ENCODE measurements at places on chromosomes 1 and 21.
A peak's percentile ranks its signal among the peaks of the same experiment; 100 is the strongest.

DNA sequence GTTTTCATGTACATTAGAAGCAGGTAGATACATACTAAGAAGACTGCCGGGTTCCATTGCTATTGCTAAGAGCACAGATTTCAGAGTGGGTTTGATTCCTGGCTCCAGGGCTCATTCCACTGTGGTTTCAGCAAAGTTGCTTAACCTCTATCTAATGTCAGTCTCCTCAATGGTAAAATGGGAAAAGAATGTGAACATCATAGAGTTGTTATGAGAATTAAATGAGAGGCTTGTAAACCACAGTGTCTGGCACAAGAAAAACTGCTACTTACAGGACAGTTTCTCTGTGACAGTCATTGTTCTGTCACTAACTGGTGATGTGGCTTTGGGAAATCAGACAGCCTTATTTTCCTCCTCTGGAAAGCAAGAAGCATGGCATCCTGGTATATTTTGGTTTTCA lies 10.7 kb upstream of the PLXNA2 start:
- no peaks in the 10 kb centered on the region for H3K36me3 ChIP-seq
- H3K27ac ChIP-seq = no peak overlapping the region
- H3K27me3 ChIP-seq = no peaks in the 10 kb centered on the region
- no peak overlapping the region for H3K4me3 ChIP-seq
- peak; percentile 2 for DNase-seq

- no peaks in the 10 kb centered on the region for H3K36me3 ChIP-seq
- H3K27ac ChIP-seq = no peak overlapping the region
- DNase-seq = no peak
- peaks cover 7% of the 10 kb centered on the region for H3K4me1 ChIP-seq
- no peaks in the 10 kb centered on the region for H3K27me3 ChIP-seq
Observed at GRCh38 chr1:101081496-101082488, 56.2 kb upstream of the DPH5 start.

GRCh38 chr1:216740331-216740730 lies 17.1 kb upstream of the ESRRG start:
- no peak overlapping the region for H3K4me3 ChIP-seq
- no peaks in the 10 kb centered on the region for H3K27me3 ChIP-seq
- DNase-seq = no peak
- peaks cover 3% of the 10 kb centered on the region for H3K4me1 ChIP-seq
- H3K36me3 ChIP-seq = no peaks in the 10 kb centered on the region
- peak overlapping the region; percentile 12 for H3K27ac ChIP-seq

DNA sequence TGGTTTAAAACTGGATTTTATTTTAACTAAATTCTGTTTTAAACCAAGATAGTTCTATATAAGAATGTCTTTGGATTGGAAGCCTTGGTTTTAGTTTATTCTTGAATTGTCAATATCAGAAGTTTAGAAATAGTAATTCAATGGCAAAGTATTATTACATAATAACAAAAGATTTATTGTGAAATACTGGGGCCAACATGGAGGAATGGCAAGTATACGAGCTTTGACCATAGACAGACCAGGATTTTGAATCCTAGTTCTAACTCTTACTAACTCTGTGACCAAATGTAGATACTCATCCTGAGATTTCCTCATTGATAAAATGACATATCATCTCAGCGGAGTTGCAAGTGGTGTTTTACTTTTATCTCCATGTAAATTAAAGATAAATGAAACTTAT lies 63.3 kb downstream of the CAMSAP2 start:
- no peak overlapping the region for H3K27ac ChIP-seq
- H3K4me3 ChIP-seq = no peak overlapping the region
- H3K36me3 ChIP-seq = no peaks in the 10 kb centered on the region
- no peaks in the 10 kb centered on the region for H3K4me1 ChIP-seq
- DNase-seq = no peak
- H3K27me3 ChIP-seq = no peaks in the 10 kb centered on the region

DNA sequence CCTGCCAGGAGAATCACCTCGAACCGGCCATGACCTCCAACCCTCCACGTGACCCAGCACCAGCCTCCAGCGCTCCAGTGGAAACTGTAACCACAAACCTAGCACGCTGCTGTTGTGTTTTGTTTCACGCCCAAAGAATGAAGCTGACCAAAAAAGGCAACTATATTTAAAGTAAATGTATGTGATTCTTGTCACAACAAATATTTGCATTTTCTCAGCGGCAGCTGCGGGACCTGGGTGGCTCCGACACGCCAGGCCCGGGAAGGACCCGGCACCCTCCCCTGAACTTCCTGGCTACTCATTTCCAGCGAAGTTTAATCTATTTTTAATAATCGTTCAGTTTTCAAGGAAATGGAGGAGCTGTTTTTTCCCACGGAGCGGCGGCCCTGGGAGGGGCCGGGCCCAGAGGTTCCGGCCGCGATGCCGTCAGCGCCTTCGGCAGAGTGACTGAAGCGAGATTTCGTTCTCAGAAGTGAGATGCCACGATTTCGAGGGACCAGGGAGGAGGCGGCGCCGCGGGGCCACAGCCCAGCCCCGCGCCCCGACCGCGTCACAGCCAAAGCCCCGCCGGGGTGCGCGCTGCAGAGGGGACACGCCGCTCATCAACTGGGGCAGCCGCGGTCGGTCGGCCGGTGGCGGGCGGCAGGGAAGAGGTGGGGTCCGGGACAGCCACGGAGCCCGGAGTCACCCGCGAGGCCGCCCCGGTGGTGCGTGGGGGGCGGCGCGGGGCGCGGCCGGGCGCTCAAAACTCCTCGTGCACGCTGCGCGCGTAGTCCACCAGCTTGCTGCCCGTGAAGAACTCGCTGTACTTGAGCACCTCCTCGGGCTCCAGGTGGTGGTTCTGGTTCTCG lies 3.0 kb upstream of the TNFRSF4 start:
- H3K27me3 ChIP-seq = no peaks in the 10 kb centered on the region
- no peak overlapping the region for H3K4me3 ChIP-seq
- H3K4me1 ChIP-seq = no peaks in the 10 kb centered on the region
- peaks cover 21% of the 10 kb centered on the region for H3K36me3 ChIP-seq

DNA sequence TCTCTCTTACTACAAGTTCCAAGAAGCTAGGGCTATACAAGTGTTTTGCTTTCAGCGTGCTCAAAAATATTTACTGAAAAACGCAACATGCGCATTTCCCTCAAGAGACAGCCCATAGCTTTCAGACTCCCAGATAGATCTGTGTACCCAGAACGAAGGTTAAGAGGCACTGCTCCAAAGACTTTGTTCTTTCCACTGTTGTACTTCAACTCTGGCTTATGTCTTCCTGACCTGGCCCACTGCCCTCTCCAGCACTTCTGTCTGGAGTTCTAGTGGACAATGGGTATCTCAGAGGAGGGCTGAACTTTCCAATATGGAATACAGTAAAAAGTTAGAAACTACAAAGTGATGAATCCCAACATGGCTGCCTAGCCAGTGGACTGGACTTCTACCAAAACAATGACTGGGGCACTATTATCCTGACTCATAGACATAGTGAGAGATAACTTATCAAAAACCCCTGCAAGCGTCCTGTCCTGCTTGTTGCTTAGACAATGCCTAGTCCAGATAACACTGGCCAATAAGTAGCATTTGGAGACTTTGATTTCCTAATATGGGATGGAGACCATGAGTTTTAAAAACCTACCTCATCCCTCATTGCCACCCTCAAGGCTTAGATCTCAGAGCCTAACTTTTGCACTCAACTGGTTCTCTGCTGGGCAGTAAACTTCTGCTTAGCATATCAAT lies 8.8 kb upstream of the ADAR start:
- H3K36me3 ChIP-seq = peaks cover 4% of the 10 kb centered on the region
- no peak overlapping the region for H3K27ac ChIP-seq
- H3K27me3 ChIP-seq = no peaks in the 10 kb centered on the region
- no peak for DNase-seq
- H3K4me1 ChIP-seq = peaks cover 16% of the 10 kb centered on the region

GRCh38 chr21:29501451-29501850 lies 202.7 kb downstream of the BACH1 start:
- DNase-seq = no peak
- H3K4me3 ChIP-seq = no peak overlapping the region
- no peaks in the 10 kb centered on the region for H3K36me3 ChIP-seq
- no peaks in the 10 kb centered on the region for H3K4me1 ChIP-seq
- H3K27ac ChIP-seq = no peak overlapping the region
- H3K27me3 ChIP-seq = no peaks in the 10 kb centered on the region

- H3K4me1 ChIP-seq = peaks cover 6% of the 10 kb centered on the region
- no peak overlapping the region for H3K4me3 ChIP-seq
- H3K36me3 ChIP-seq = no peaks in the 10 kb centered on the region
- peak; percentile 61 for DNase-seq
- H3K27ac ChIP-seq = peak overlapping the region; percentile 58
Observed at GRCh38 chr1:38474738-38475623, 384.6 kb downstream of the RRAGC start.

DNA sequence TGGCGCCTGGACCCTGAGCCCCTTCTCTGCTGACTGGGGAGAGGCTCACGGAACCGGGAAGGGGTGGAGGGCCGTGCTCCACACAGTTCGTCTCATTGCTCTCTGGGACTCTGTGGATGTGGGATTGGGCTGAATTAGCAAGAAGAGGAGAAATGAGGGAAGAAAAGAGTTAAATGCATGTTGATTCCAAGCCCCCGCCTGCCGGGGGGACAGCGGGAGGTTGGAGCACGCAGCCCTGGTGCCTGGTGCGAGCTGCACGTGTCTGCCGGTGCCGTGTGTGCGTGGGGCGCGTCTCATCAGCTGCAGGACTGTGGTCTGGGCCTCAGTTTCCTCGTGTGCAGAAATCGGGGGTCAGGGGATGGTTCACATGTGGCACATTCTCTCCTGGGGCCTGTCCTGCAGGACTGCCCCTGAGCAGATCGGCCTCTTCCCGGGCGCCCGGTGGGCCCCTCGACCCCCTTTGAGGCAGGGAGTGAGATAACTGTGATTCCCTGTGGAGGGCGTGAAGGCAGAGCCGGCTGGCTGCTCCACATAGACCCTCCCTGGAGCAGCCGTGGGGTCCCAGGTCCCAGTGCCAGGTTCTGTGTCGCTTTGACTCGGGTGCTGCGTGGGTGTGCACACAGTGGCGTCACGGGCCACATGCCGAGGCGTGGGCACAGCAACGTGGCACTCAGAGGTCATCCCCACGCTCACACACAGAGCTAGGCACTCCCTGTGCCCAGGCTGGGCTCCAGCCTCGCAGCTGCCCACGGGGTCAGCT lies 11.4 kb downstream of the SAMD11 start:
- peaks cover 27% of the 10 kb centered on the region for H3K27me3 ChIP-seq
- no peak overlapping the region for H3K4me3 ChIP-seq
- H3K36me3 ChIP-seq = no peaks in the 10 kb centered on the region

GRCh38 chr1:245437369-245438062 lies 282.7 kb downstream of the KIF26B start:
- H3K36me3 ChIP-seq = peaks cover 4% of the 10 kb centered on the region
- no peak for DNase-seq
- no peak overlapping the region for H3K4me3 ChIP-seq
- H3K4me1 ChIP-seq = peaks cover 2% of the 10 kb centered on the region
- no peaks in the 10 kb centered on the region for H3K27me3 ChIP-seq

DNA sequence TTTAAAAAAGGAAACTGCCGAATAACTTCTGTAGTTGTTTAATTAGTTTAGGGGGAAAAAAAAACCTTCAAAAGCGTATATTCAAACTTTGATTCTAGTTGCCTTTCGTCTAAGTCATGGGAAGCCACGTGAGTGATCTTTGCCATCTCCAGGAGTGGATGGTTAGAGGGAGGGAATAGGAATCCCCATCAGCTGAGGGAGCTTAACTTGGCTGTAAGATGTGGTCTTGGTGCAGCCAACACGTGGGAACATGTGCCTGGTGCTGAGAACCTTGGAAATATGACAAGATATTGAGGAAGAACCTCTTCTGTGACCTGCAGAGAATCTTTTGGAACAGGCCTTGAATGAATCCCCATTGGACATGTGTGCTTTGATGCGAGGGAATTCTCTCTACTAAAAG lies 1.7 kb downstream of the BACE2 start:
- H3K27me3 ChIP-seq = peaks cover 37% of the 10 kb centered on the region
- no peaks in the 10 kb centered on the region for H3K36me3 ChIP-seq
- no peaks in the 10 kb centered on the region for H3K4me1 ChIP-seq
- no peak overlapping the region for H3K4me3 ChIP-seq
- no peak for DNase-seq

GRCh38 chr1:59290193-59290949 lies 6.5 kb upstream of the FGGY start:
- no peaks in the 10 kb centered on the region for H3K27me3 ChIP-seq
- H3K4me3 ChIP-seq = no peak overlapping the region
- peaks cover 4% of the 10 kb centered on the region for H3K4me1 ChIP-seq
- peak; percentile 87 for DNase-seq

GRCh38 chr1:246608616-246609376 lies 42.5 kb downstream of the CNST start:
- H3K36me3 ChIP-seq = no peaks in the 10 kb centered on the region
- H3K27ac ChIP-seq = no peak overlapping the region
- DNase-seq = peak; percentile 59
- H3K4me3 ChIP-seq = no peak overlapping the region
- H3K4me1 ChIP-seq = no peaks in the 10 kb centered on the region
- H3K27me3 ChIP-seq = no peaks in the 10 kb centered on the region

DNA sequence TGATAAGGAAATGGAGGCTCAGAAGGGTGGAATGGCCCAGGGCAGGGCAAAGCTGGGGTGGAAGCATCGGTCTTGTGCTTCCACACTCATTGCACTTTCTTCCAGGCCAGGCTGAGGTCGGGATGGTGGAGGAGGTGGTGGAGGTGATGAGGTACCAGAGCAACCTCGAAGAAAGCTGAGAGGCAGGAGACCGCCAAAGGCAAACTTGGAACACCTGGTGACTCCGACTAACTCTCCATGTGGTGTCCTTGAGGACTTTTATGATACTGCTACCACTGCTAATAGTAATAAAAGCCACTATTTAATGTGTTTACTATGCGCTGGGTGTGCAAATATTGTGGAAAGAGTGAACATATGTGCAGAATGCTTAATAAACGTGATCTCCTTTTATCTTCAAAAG lies 16.9 kb upstream of the BTG2 start:
- no peak overlapping the region for H3K4me3 ChIP-seq
- peaks cover 12% of the 10 kb centered on the region for H3K4me1 ChIP-seq
- H3K27me3 ChIP-seq = no peaks in the 10 kb centered on the region

GRCh38 chr1:220184506-220184905 lies 87.7 kb downstream of the RAB3GAP2 start:
- DNase-seq = no peak
- no peak overlapping the region for H3K27ac ChIP-seq
- no peaks in the 10 kb centered on the region for H3K27me3 ChIP-seq
- H3K4me3 ChIP-seq = no peak overlapping the region
- H3K36me3 ChIP-seq = peaks cover 79% of the 10 kb centered on the region

Measured in endodermal cell (in vitro differentiated cells).